Astrocyte of the hippocampus (primary cell): ENCODE measurements at places on chromosomes 3 and 15.
A peak's percentile ranks its signal among the peaks of the same experiment; 100 is the strongest.

- no peak for DNase-seq
Measured at GRCh38 chr3:182967218-182968204, 12.8 kb downstream of the DCUN1D1 start.

DNA sequence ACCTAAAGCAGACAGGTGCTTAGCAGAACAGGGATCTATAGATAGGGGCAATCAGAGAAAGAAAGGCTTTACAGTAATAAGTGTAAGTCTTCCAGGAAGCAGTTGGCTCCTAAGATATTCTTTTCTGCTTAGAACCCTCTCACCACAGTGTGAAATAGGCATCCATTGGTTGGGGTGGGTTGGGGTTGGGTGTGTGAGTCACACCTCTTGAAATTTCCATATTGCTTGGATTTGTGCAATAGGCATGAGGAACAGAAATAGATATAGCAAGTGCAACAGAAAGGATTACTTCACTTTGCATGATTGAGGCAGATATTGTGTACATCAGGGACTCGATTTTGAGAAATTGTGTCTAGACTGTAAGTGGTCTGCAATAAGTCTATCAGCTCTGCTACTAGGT is 200.1 kb upstream of the GAP43 start:
- DNase-seq: no peak

DNA sequence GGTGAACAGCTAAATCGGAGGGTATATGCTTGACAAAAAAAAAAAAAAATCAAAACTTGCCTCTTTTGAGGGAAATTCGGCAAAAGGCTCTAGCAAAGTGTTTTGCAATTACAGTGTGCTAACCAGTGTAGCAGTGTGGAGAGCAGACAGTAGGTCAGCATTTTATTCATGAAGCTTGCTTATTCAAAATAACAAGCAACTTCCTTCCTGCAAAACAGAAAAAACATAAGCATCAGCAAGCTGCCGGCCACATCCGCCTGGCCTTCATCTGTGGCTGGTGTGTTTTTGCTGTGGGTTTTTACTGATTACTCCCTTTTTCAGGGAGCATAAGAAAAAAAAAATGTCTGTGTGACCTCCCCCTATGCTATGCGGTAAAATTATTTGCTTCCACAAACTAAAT is 434.1 kb downstream of the OCA2 start:
- no peak for DNase-seq

GRCh38 chr3:114904633-114905032 is 242.5 kb downstream of the ZBTB20 start:
- DNase-seq: no peak

DNA sequence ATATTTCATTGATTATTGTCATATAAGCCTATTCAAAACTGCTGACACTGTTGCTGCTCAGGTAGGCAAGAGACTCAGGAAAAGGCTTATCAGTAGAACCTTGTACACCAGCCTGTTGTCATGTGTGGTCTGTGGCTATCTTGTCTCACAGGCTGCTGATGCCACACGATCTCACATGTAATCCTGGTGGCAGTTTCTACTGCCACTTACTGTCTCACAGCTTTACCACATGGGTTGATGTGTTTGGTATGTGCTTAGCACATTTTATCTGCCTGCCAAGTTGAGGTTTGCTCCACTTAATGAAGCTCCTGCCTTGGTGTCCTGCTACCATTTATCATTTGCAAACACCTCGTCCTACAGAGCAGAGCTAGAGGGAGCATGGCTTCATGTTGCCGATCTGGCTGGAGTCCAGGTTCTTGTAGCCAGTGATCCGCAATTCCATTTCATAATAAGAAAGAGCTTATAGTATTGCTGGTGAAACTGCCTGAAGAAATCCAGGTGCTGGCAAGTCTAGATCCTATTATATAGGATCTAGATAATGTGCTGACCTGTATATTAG is 637.9 kb downstream of the NLGN1 start:
- DNase-seq: no peak

GRCh38 chr3:32121137-32121536 is 14.7 kb downstream of the GPD1L start:
- DNase-seq: no peak

DNA sequence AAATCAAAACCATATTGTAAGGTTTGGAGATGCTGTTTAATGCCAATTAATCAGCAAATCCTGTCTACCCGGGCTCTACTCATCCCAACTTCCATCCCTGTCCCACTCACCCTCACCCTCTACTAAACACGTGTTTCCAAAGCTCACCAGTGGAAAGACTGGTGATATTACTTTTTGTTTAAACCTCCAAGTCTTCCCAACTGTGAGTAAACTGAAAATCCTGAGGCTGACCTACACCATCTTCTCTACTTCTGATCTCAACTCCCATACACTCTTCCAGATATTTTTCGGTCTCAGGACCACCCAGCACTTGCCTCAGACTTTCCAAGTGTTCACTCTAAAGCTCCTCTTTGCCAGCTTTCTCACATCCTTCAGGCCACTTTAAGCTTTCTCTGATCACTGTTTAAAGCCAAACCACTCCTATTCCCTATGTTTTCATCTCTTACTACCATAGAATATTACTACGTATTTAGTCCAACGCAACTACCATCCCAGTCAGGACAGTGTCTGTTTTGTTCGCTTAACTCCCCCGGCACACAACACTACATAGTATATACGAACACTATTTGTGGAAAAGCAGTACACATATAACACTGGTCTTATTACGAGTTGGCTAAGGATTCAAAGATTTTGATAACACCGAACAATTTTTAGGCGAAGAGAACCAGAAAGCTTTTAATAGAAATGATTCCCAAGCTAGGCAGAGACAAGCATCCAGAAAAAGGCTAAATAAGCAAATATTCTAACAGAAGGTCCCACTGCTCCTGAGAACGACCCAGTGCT is 684 bp downstream of the RPL4 start:
- DNase-seq: no peak

DNA sequence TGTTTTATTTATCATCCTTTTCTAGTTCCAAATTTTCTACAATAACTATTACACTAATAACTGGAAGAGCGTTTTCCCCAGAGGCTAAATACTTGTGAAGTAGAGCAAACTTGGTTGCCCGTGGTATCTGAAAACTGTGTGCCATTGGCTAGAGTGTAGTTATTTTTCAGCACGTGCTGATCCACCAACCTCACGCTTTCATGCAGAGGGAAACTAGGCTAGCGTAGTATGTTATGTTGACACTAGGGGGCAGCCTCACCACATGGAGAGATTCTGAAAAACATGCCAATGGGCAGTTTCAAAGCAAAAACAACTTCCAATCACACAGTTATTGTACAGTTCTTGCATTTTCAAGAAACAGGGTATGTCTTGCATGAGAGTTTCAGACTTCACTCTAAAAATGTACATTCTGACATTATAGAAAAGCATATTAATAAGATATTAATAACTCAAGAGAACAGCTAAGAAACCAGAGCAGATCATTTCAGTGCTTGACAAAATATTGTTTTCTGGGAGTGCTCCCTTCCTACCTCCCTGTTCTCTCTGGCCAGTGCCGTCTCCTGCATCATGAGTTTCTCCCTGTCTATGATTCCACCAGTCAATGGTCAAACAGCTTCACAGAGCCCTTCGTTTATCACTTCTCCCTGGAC is 39.7 kb downstream of the SPATA12 start:
- DNase-seq: peak; percentile 87

DNA sequence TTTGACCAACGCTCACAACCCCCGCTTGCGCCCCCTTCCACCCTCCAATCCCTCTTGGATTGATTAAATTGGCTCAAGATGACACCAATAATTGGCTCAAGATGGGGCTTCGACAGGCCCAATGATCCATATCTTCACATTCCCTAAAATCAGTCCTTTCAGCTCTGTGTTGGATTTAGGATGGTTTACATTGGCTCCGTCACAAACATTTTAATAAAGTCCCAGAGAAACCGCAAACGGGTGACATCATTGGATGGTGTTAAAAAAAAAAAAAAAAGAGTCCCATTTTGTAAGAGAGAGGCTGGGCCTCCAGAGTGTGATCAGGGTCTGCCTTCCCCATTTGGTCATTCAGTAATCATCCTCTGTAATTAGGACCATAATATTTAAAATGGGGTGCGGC is 113.4 kb upstream of the MRPS22 start:
- no peak for DNase-seq

DNA sequence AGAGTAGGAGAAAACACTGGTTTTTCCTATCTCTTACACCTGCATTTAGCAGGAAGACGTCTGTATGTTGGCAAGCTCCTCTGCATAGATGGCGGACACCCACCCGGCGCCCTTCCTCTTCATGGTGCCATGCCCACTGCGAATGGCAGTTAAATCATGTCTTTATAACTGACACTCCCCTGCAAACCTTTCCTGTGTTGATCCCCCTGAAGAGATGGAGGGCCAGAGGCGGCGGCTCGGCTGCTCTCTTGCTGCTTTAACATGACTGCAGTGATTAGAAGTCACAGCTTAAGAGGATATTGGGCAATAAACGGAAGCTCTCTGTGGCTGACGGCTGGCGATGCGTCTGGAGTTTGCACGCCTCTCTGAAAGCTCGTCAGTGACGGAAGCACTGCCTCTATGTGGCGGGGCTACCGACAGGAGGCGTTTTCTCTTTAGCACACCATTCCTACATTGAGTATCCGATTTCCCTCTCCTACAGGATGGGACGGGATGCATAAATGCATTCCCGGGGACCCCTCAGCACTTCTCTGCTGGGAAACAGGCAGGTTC is 25.5 kb upstream of the SNRPA1 start:
- DNase-seq: no peak

GRCh38 chr15:93428150-93428549 is 339.1 kb upstream of the RGMA start:
- DNase-seq: peak; percentile 31

- DNase-seq: no peak
Measured at GRCh38 chr3:38090453-38090852, 46.5 kb downstream of the ACAA1 start.

- DNase-seq: no peak
Measured at GRCh38 chr15:70054884-70055387, 42.8 kb downstream of the TLE3 start.
